ENCODE measurements at places on chromosomes 5 and 9.

GRCh38 chr5:150438873-150439546 is 10.5 kb downstream of the RPS14 start:
- no peak for DNase-seq

GRCh38 chr5:149799119-149799623 is 69.1 kb downstream of the PPARGC1B start:
- DNase-seq, result no peak

DNA sequence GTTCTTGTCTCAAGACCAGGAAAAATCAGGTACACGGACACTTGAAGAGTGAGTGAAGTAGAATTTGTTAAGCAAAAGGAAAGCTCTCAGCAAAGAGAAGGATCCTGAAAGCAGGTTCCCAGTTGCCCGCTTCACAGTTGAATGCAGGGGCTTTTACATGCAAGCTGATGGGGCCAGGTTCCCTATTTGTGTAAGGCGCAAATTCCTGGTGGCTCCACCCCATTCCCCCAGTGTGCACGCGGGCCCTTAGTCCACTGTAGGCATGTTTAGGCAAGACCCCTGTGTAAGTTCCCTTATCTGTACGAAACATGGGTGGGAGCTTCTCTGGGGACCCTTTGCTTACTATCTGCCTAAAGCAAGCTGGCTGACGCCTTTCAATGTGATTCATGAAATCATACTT is 2.7 kb upstream of the AGTPBP1 start:
- DNase-seq, result no peak

GRCh38 chr5:150246835-150247234 is 42.7 kb downstream of the CAMK2A start:
- DNase-seq, result no peak

- DNase-seq, result no peak
Observed at GRCh38 chr9:38183994-38184568, 115.1 kb upstream of the SHB start.

- no peak for DNase-seq
Observed at GRCh38 chr5:169204788-169205400, 96.0 kb downstream of the SLIT3 start.

DNA sequence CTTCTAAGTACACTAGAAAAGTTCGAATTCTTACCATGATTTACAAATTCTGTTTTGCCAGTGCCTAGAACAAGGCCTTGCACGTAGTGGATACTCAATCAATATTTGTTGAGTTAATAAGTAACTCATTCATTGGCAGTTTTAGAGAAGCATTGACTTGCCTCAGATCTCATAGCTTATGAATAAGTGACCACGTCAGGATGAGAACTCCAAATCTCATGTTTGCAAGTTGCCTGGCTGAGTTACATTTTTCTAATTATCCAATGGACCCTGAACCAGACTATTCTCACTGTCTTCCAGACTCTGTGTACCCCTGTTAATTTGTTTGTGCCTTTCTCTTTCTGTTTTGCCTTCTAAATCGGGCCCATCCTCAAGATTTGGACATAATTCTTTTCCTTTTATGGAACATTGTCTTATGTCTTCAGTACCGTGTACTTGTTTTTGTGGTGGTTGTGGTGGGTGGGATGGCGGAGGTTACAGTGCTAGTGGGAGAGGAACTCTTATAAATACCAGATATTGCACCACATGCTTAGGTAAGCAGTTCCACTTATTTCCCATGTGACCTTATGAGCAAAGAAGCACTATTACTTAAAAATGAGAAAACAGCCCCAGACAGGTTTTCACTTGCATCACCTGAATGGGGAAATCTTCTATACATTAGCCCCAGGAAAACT is 96.3 kb downstream of the UNC13B start:
- no peak for DNase-seq

DNA sequence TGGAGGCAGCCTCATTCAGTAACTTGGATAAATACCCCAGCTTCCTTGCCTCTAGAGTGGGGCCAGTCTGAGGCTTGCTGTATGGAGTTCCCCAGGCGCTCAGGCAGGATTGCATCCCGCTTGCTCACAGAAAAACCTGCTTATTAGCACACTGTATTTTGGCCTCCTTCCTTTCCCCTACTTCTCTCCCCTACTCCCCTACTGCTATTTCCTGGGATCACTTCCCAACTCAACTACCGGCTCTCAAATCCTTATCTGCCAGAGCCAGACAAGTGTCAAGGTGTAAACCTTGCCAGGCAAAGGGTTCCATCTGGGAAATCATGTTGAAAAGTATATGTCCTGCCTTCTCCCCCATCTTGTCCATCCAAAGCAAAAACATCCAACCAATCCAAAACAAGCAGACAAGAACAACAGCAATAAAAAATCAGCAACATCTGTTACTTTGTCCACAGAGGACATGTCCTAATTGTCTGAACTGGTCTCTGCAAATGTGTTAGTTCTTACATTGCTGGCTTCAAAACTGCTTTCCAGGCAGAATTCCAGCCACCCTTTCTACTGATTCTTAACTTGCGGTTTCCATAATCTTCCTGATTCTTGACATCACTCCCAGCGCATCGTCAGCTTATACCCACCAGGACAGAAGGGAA is 164.1 kb upstream of the SEMA6A start:
- DNase-seq, result no peak

DNA sequence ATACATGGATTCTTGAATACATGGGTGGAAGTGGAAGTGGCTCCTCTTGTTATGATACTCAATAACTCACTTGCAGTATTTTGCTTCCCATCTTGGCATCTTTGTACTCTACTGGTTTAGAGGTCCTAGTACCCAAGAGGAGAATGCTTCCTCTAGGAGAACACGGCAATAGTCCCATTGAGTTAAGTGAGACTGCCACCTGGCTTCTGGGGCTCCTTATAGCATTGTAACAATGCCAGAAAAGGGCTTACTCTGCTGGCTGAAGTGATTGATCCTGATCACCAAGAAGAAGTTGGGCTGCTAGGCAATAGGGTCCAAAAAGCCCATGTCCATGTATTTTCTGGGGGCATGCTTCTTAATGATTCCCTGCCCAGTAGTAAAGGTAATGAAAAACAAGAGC is 627.6 kb upstream of the SGCD start:
- no peak for DNase-seq

- no peak for DNase-seq
Observed at GRCh38 chr9:101527066-101527465, 6.6 kb upstream of the RNF20 start.

DNA sequence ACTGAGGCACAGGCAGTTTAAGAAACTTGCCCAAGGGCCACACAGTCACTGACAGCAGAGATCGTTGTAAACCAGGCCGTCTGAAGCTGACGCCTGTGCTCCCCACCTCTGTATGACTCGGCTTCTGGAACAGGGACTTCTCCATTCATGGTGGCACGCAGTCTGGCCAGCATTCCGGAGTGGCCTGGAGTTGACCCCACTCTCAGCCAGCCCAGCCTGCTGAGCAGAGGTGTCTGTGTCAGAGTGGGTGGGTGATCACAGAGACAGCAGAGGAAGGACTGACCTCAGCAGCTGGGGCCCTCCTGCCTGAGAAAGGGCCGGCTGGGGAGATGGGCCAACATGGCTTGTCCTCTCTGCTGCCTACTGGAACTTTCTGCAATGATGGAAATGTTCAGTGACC is 12.6 kb downstream of the LRSAM1 start:
- no peak for DNase-seq

- no peak for DNase-seq
Observed at GRCh38 chr5:110753600-110753999, 14.8 kb downstream of the SLC25A46 start.

DNA sequence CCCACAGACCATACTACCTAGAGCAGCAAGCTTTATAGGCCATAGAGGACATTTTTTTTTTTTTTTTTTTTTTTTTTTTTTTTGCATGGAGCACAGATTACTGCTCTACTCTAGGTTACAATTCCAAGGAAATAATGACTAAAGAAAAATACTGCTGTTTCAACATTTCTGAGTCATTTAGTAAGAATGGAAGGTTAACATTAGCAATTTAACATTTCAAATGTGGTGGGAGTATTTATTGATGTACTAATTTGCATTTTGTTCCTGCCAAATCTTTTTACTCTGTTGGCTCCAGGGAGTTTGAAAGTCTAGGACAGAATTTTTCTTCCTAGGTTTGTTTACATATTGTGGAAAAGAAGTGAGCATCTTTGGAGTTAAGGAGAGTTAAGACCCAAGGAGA is 142.1 kb upstream of the CCDC152 start:
- no peak for DNase-seq

GRCh38 chr9:79609468-79610018 is 37.8 kb downstream of the TLE4 start:
- no peak for DNase-seq

DNA sequence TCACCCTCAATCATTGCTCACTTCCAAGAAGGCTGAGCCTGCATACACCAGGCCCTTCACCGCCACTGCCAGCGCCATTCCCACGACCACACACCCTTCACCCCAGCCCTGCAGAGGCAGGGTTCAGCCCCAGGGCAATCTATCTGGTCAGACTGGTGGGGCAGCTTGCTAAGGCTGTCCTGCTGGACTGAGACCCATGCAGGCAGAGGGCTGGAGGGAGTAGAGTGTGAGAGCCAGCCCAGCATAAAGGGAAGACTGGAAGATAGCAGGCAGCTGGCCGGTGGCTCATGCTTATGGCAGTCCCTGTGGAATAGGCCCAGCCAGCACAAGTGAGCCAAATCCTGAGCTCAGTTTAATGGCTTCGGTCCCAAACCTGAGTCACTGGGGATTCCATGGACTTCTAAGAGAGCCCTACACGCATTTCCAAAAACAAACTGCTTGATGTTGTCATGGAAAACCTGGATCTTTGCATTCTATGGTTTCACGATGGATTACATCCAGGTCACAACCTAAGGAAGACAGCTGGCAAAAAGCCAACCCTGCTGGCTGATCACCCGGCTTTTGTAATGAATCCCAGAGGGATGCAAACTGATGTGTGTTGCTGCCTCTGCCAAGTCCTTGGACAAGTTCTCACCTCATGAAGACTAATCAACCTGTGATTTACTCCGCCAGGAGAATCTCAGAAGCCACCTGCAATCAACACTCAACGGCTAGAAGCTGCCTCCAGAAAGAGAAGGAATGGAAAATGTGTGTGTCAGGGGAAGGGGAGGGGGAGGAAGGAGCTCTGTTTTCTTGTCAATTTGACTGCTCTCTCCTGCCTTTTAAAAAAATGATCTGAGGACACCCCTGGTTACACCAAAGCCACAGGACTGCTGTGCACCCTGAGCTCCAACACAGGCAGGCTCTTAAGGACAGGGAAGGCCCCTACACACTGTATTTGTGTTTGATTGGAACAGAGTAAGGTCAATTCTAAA is 143.6 kb downstream of the LHFPL2 start:
- DNase-seq, result no peak

GRCh38 chr9:89466451-89467277 is 31.2 kb downstream of the SEMA4D start:
- DNase-seq, result no peak

DNA sequence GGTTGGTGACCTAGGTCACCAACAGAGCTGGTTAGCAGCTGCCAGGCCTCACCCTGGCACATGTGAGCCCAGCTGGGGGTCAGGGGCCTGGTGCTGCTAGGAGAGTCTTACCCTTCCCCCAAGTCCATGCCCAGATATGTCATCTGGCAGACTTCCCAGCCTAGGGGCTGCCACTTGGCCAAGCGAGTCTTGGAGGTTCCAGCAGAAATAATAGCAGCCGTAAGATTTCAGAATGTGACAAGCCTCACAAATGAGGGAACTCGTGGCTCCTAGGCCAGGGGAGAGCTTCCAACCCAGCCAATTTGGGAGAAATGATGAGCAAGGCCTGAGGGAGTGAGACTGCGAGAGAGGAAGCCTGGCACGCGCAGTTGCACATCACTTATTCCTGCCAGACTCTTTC is 11.1 kb downstream of the URM1 start:
- no peak for DNase-seq

DNA sequence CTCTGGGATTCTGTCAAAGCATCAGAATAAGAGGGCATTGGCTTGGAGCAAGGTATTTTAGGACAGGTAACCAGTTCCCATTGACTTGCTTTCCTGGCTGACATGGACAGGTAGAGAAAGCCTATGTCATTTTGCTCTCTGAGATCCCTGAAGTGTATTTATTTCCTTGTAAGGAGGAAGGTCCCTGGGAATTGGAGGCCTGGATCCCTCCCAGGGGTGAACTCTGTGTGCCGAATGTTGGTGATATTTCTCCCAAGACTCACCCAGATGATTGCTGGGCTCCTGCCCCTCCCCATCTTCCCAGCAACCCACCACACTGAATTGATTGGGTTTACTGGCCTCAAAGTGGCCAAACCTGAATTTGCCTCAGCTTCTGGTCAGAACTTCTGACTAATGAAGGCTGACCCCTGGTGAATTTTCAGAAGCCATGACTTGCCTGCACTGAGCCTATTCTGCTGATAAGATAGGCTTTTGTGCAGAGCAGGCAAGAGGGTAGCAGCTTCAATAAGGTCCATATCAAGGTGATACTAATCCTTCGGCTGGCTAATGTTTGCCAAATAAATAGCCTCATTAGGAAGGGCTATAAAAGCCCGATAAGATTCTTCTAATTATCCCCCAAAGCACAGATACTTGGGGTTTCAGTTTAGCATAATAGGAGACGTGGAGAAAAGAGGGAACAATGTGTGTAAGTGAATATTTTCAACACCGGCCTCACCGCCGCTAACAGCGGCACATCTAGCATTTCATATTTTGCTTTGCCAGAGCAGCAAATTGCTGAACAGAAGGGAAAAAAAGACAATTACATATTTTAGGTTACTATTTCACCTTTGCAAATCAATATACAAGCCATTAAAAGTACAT is 152.9 kb upstream of the PITX1 start:
- DNase-seq, result no peak

- no peak for DNase-seq
Observed at GRCh38 chr9:110588296-110588695, 8.8 kb upstream of the SVEP1 start.

- DNase-seq, result no peak
Observed at GRCh38 chr9:106976772-106977171, 113.8 kb downstream of the ZNF462 start.

DNA sequence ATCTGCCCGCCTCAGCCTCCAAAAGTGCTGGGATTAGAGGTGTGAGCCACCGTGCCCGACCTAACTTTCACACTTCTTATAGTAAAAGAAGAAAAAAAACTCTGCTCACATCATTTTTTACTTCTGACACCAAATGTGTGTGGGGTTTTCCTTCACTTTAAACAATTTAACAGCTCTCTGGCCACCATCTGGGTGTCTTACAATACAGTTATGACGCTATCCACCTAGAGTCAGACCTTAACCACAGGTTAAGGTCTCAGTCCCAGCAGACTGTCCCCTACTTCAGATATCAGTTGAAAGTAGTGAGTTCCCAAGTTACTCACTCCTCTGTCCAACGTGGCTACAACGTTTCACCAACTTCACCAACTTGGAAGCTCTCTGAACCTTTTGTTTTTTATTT is 15.4 kb upstream of the ATP6V1G1 start:
- DNase-seq, result no peak

DNA sequence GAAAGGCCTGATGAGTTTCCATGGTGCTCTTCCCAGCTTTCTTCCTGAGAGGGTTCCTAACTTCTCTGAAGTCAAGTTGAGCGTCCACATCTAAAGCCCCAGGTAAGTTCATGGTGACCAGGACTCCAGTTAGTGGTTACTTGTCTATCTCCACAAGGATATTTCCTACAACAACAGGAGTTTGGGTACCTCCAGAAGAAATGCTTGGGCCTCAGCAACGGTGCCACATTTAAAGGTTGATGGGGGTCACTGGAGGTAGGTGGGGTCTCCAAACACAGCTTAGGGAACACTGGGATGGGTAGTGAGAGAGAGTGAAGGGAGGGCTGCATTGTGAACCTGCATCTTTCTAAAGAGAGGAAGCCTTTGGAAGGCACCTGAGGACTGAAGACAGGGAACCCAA is 123.4 kb downstream of the BOD1 start:
- DNase-seq, result no peak

GRCh38 chr5:123097871-123098735 is 9.1 kb downstream of the PRDM6 start:
- DNase-seq, result no peak

All from stimulated activated CD4-positive, alpha-beta T cell treated with anti-CD3 and anti-CD28 coated beads, Interleukin-15, amount 100 ng/mL, for 1 hour (primary cell).